ENCODE measurements at places on chromosomes 5 and 9.

- no peak for DNase-seq
Observed at GRCh38 chr9:75452512-75452911, 364.2 kb downstream of the OSTF1 start.

DNA sequence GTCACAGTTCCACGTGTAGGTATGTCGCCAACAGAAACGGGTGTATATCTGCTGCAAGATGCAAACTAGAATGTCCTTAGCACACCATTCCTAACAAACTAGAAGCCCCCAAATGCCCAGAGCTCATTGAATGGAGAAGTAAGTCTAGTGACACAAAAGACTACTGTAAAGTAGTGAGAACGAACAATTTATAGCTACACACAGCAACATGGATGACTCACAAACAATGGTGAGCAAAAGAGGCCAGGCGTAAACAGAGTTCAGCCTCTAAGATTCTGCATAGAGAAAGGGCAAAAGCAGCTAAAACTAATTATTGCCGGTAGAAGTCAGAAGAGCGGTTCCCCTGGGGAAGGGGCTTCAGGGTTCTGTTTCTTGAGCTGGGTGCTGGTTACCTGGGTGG, 74.7 kb downstream of the AMBP start:
- DNase-seq: no peak

- no peak for DNase-seq
Observed at GRCh38 chr5:142784401-142784955, 14.3 kb downstream of the ARHGAP26 start.

DNA sequence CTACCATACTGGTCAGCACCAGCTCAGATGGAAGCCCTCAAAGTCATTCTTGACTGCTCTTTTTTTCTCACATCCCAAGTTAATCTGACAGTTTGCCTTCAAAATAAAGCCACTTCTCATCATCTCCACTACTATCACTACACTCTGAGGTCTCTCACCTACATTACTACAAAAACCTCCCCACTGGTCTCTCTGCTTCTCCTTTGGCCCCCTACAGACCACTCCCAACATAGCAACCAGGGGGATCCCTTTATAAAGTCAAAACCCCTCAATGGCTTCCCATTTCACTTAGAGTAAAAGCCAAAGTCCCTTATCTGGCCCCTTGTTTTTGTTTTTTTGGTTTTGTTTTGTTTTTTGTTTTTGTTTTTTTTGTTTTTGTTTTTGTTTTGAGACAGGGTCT, 4.6 kb downstream of the ARAP3 start:
- DNase-seq: no peak

- DNase-seq: no peak
Observed at GRCh38 chr5:93428868-93429267, 152.2 kb downstream of the NR2F1-AS1 start.

GRCh38 chr5:132456296-132456986, 34.1 kb downstream of the IRF1 start:
- no peak for DNase-seq

Measured in GM12891 (cell line).